ENCODE measurements at places on chromosomes 2 and 18.

DNA sequence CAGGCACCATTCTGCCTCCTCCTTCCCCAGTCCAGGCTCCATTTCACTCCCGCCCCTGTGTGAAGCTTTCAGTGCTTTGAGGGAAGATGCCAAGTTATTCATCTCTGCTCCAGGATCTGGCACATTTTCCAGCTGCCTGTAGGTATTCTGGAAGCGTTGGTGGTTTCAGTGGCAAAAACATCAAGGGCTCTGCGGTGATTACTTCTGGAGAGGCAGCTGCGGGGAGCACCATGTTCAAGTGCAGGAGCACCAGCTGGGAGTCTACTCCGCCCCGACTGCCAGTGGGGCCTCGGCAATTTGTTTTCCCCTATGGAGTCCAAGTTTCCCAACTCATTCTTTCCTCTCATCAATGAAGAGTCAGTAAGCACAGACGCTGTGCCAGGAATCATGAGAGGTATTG is 211.7 kb downstream of the CLIP4 start:
- DNase-seq, result peak; percentile 73

GRCh38 chr18:10421859-10422258 is 32.6 kb upstream of the APCDD1 start:
- peak; percentile 71 for DNase-seq

DNA sequence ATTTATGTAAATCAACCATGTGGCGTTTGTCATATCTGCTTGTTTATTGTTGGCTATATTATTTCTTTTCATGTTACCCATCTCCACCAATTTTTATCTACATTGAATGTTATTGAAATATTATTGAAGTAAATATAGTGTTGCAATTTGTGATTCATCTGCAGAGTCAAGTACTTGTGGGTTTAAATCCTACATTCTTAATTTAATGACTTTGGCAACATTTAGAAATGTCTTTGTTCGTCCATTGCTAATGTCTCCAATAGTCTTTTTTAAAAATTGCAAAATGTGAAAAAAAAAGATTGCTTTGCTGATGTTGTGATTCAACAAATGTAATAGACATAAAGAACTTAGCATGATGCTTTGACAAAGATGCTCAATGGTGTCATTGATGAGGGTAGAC is 1572.8 kb upstream of the PIK3C3 start:
- no peak for DNase-seq

- DNase-seq, result no peak
Observed at GRCh38 chr18:54942569-54942968, 16.7 kb downstream of the CCDC68 start.

- no peak for DNase-seq
Observed at GRCh38 chr18:34380326-34380725, 155.6 kb upstream of the NOL4 start.

DNA sequence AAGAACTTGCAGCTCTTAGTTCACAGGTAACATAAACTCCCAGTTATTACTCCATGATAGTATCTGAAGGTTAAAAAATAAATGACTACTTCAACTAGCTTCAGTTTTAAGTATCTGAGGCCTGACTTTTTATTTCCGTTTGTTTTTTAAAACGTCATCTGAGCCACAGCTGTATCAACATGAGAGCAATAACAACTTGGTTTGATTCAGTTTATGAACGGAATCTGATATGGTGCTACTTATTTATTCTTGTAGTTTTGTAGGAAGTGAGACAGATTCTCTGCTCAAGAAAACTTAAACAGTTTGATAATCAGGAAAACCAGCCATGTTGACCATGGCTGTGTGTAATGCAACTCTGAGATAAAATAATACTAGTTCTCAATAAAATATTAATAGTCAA is 34.9 kb downstream of the NAB1 start:
- DNase-seq, result no peak

DNA sequence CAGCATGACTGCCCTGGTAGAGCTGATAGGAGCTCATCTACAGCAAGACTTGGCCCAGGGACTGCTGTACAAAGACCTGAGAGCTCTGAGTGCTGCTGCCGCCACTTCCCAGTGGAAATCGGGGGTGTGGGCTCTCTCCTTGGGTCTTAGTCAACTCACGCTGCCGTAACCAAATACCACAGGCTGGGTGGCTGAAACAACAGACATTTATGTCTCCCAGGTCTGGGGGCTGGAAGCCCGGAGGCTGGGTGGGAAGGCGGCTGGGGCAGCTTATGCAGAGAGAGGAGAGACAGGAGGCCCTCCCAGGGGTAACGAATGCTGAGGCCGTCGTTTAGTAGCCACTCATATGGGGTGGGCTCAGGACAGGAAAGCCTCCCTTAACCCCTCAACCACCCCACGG is 15.4 kb upstream of the MAL start:
- no peak for DNase-seq

DNA sequence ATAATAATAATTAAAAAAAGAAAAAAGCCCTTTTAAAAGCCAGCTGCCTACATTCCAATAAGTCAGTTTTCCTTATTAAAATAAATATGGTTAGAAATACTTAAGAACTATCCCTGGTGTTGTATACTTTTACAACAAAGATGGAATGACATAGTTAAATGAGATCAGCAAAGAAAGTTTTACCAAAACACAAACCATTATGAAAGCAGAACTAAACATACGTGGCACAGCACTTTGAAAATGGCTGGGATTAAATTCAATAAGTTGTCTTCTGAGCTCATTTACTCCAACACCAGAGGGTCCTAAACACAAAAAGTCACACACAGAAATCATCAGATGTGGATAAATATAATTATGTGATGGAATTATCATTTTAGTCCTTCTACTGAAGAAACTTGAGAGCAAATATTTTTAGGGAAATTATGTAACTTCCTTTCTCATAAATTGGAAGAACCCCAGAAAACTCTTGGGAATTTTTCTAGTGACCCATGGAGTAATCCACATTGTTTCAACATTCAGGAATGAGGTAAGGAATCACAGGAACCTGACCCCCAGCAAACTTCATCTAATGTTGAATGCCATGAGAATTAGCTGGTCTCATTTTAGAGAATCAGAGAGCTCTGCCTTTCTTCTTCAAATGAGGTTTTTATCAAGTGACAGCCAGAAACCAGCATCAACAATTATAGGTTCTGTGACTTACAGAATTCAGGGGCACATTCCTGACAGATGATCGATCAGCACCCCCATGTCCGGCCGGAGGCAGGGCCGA is 11.5 kb upstream of the TMEM237 start:
- DNase-seq, result peak; percentile 68

DNA sequence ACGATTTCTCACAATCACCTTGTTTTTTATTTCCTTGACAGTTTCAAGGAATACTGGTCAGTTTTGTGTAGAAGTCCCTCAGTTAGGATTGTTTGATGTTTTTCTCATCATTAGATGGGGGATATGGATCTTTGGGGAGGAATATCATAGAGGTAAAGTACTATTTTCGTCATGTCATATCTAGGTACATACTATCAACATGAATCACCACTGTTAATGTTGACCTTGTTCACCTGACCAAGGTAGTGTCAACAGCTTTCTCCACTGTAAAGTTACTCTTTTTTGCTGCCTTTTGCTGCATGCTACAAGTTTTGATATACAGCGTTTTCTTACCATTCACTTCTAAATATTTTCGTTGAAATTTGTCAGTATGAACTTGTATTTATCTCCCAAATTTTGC is 32.7 kb downstream of the NLRC4 start:
- no peak for DNase-seq

DNA sequence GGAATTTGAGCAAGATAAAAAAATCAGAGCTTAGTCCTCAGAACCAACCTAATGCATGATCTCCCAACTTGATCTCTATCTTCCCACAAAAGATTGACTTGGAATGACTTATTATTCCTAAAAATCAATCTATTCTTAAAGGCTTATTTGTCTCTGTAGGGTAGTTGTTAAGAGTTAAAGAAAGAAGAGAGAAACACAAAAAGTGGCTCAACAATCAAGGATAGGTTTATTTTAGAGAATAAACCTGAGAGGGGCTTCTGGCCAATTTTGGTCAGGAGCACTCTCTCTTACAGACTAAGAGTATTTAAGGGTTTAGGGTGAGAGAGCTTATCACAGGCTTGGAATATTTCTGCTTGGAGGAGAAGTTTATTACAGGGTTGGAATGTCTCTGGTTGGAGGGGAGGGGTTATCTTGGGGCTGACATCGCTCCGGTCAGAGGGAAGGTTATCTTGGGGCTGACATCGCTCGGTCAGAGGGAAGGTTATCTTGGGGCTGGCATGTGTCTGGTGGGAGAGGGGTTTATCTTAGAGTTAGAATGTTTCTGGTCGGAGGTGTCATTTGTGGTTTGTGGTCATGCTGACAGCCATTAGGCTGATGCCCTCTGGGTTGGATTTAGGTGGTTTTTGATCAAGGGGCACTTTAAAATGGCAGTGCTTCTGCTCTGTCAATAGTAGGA is 2.4 kb upstream of the MFF start:
- no peak for DNase-seq

DNA sequence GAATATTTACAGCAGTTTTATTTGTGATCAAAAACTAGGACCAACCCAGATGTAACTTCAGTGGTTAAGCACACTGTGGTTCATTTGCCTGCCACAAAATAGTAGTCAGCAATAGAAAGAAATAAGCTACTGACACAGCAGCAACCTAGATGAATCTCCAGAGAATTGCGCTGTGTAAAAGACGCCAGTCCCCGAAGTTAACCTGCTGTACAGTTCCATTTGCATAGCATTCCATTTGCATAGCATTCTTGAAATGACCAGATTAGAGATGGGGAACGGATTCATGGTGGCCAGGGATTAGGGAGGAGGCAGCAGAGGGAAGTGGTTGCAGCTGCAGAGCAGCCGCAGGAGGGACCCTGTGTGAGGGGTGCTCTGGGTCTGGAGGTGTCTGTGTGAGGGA is 39.3 kb upstream of the NFATC1 start:
- no peak for DNase-seq

GRCh38 chr2:46082531-46083485 is 214.4 kb upstream of the EPAS1 start:
- DNase-seq, result no peak

GRCh38 chr18:2425426-2426317 is 145.6 kb downstream of the METTL4 start:
- DNase-seq, result no peak

DNA sequence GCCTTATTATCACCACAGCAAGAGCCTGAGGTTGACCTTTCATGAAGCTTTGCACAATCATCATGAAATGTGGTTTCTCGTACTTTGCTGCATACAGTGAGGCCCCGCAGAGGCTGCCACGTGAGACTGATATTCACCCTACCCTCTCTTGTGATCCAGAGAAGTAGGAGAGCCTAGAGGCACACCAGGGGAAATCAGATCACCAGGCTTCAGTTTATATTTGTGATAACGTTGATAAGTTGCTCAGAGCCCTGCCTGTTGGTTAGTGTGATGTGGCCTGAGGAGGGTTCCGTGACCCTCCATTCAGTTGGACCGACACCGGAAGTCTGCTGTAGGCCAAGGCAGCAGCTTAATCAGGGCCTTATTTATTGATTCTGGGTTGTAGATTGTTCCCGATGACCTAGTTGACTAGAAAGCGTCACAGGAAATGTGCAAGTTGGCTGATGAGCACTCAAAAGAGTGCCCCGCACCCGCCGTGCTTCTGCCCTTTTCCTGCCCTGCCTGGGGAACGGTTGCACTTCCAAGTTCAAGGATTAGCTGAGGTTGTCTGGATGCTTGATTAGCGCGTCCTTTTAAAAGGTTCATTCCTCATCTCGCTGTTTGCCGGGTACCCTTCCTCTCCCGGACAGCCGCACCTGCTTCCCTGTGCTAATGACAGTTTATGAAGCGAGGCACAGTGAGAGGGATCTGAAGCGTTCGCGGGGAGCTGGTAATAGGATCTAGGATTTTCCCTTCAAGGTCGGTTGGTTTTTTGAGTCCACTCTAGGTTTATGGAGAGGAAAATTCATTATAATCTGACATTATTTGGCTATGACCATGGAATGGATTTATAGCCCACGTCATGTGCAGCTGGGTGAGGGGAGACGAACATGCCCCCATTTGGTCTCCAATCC is 146.4 kb downstream of the SH3RF3 start:
- DNase-seq, result no peak

- no peak for DNase-seq
Observed at GRCh38 chr18:22971038-22971437, 37.9 kb downstream of the RBBP8 start.

DNA sequence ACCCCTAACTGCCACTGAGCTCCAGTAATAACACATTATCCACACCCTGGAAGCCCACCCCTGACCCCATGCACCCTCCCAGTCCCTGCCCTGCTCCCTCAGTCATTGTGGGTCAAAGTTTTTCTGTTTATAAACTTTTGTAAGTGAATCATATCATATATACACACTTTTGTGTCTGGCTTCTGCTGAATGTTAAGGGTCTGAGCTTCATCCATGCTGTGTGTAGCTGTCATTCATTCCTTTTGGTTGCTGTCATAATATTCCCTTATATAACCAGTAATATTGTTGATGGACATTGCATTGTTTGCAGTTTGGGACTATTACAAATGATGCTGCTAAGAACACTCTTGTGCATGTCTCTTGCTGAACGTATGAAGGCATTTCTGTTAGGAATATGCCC is 14.5 kb downstream of the CNNM4 start:
- DNase-seq, result no peak

GRCh38 chr2:1685957-1686783 is 58.1 kb downstream of the PXDN start:
- peak; percentile 85 for DNase-seq

DNA sequence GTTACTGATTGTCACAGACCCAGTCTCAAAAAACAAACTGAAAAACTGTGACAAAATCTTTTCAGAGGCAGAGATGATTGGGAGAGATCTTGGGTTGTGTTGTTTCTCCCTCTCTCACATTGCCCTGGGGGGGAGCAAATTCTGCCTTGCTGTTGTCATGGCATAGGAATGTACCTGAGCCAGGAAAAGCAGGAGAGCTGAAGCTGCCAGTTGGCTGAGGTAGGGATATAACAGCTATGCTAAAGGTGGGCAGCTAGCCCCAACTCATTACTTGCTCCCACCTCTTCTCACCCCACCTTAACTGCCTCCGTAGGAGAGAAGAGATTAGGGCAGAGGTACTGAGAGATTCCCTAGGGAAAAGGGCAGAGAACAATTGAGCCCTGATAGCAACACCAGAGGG is 299.3 kb downstream of the OSR1 start:
- no peak for DNase-seq

Measured in astrocyte of the hippocampus (primary cell).